Fibroblast of gingiva (primary cell): ENCODE measurements at places on chromosomes 3 and 15.
A peak's percentile ranks its signal among the peaks of the same experiment; 100 is the strongest.

DNA sequence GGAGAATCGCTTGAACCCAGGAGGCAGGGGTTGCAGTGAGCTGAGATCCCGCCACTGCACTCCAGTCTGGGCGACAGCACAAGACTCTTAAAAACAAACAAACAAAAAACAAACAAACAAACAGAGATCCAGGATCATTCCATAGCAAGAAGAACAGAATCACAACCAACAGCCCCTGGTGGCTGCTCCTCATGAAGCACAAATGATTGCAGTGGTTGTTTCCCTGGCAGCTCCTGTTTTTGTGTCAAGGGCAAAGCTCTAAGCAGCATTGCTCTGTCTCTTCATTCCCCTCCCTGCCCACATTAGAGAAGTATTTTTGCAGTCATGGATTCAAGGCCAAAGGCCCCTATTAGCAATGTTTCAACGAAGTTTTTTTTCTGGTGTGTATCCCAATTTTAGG, 25.8 kb upstream of the BLM start:
- no peak for DNase-seq

- no peak for DNase-seq
These were observed 21.6 kb downstream of the RLBP1 start for GRCh38 chr15:89199746-89200145.

GRCh38 chr3:79769229-79769628, 1.4 kb upstream of the ROBO1 start:
- no peak for DNase-seq

DNA sequence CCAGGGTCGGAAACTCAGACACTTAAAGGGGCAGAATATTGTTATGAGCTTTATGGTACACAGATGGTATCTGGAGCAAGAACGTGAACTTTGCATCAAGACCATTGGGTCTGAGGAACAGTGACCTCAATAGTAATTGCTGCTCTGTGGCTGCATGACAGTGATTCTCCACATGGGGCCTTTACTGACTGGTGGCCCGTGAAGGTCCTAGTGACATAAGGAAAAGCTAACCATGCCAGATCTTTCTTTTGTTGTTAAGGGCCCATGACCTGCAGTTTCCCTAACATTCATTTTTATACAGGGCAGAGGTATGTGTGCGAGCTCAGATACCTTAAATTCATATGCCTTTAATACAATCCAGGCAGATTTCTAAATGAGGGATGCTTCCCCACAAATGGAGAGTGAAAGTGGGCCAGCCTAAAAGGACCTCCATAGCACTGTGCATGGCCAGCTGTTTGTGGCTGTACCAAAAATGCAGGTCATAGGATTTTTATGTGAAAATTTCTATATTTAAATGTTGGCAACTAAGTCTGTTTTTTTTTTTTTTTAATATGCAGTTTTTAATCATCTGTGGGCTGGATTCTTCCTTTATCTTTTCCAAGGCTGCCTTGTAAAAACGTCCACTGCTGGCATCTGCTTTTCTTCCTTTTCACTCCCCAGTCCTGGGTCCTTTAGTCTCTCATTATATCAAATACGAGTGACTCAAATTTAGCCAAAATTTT, 188.0 kb upstream of the IL12A start:
- no peak for DNase-seq

DNA sequence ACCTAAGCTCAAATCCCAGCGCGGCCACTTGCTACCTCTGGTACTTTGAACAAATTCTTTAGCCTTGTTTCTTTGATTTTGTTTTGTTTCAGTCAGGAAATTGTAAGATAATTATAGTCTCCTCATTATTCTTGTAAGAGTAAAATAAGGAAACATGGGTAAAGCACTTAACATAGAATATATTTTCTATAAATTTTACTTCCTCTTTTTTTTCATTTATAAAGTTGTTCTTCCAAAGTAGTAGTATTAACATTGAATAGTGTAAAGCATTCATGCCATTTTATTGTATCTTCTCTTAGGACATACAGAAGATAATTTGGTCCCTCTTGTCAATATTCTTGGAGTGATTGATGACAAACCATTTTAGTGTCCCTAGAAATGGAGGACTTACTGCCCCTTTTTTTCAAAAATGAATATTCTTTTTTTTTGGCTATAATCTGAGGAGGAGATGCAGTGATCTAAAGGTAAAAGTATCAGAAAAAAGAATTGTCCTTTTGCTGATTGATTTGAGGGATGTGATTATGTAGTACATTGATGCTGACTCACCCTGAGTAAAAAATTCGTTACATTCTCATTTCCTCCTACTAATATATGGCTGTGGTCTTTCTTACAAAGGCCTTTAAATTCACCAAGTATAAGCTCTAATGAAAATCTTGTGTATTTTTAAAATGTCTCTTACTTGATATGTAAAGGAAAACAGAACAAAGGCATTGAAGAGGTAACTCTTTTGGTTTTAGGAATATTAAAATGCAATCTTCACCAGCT, 51.0 kb downstream of the ALCAM start:
- DNase-seq: no peak

- DNase-seq: no peak
These were observed 6.7 kb upstream of the CCR1 start for GRCh38 chr3:46214751-46215352.

GRCh38 chr3:55516392-55517030, 29.4 kb upstream of the WNT5A start:
- DNase-seq: no peak

DNA sequence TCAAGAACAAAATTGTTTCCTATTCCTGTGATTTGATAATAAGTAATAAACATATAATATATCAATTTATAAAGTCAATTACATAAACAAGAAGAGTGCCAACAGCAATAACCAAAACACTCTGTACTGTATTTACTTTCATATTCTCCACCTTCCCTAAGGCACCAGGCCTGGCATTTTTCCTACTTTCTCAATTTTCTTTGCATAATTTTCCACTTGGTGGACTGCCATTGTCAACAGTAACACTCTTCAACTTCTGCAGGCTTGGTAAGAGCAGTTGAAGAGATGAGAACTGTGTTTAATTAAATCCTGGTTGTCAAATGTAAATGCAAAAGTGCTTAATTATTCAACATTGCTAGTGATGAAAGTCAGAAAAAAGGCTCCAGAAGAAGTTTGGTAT, 229.8 kb upstream of the PLSCR5 start:
- peak; percentile 80 for DNase-seq

- no peak for DNase-seq
These were observed 28.4 kb upstream of the PARL start for GRCh38 chr3:183912895-183913579.

GRCh38 chr3:183811638-183812037, 13.7 kb downstream of the MAP6D1 start:
- DNase-seq: no peak

- DNase-seq: no peak
These were observed 17.9 kb downstream of the EPHB3 start for GRCh38 chr3:184579513-184579912.

DNA sequence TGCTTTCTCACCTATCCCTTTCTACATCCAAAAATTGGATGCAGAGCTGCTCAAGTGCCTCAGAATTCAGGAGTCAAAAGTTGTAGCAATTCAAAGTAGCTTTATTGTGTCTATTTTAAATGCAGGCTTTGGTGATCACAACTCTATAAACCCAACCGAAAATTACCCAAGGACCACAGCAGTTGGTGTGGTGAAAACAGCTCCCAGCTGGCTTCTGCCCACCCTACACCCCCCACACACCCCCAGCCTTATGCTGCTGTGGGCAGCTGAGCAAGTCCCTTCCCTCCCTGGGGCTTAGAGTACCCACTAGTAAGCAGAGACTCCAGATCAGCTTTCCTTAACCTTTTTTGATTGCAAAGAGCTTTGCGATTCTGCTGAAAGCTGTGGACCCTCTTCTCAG, 5.8 kb upstream of the HES1 start:
- DNase-seq: no peak

- no peak for DNase-seq
These were observed at the start of gene CFAP92 for GRCh38 chr3:128993461-128994172. CFAP92 (minus strand) TSS chr3:128994076; CDS start chr3:128993304, 772 bp downstream.

DNA sequence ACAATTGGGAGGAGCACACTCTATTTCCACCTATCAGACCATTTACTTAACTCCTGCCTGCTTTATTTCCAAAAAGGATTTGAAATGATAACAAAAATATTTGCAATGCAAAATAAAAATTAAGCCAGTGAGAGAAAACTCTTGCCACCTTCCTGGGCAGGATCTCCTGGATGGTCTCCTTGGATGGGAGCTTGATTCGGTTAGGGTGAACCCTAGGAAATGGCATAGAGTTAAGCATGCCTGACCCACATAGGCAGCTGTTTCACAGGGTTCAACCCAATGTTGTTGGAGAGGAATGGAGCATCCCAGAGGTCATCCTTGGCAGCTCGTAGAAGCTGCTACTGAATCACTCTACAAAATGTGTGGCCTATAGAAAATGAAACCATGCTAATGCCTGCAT, 83.8 kb downstream of the TGFBR2 start:
- DNase-seq: no peak

DNA sequence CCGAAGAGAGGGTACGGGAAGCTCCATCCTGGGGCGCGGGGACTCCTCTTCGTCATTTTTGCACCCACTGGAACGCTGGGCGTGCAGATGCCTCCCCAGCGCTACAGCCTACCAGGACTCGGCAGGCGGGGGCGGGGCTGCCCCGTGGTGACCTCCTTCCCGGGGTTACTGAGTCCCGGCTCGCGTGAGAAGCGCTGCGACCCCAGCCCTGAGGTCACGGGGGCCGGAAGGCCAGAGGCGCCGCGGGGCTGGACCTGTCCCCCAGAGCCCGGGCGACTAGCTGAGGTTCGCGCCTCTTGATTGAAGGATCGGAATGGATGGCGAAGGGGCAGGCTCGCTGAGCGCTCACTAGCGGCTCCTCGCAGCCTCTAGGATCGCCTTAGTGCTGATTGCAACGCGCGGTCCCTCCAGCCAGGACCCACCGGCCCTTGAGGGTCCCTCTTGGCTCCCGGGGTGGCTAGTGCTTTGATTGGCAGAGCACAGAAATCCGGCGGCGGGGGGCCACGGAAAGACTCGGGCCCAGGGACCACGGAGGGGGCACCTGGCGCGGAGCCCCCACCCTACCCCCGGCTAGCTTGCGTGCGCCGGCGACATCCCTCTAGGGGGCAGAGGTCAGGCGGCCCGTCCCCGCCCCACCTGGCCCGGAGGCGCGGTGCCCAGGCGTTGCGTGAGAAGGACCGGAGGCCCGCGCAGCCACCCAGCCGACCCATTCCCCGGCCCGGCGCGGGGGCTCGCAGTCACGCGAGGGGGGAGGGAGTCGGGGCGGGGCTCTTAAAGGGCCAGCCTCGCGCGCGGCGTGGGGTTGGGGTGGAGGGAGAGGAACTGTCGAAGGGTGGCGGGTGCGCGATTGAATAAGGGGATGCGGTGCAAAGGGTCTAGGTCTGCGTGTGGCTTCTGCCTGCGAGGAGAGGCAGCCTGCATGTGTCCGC, 781 bp upstream of the CYP1A1 start:
- no peak for DNase-seq

DNA sequence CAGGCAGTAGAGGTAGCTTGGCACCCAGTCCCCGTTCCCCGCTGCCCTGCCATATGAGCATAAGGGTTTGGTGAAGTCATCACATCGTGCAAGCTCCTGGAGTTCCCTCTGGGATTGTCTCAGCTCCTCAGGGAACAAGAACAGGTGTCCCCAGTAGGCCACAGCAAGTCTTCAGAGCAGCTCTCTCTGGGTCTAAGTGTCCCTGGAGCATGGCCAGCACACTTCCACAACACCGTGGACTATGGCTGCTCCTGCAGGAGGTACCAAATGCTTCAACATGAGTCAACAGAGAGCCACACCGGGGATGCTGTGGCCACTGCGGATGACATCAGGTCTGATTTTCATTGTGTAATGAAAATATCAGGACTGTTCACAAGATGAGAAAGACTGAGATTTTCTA, 23.1 kb downstream of the ABHD6 start:
- no peak for DNase-seq

DNA sequence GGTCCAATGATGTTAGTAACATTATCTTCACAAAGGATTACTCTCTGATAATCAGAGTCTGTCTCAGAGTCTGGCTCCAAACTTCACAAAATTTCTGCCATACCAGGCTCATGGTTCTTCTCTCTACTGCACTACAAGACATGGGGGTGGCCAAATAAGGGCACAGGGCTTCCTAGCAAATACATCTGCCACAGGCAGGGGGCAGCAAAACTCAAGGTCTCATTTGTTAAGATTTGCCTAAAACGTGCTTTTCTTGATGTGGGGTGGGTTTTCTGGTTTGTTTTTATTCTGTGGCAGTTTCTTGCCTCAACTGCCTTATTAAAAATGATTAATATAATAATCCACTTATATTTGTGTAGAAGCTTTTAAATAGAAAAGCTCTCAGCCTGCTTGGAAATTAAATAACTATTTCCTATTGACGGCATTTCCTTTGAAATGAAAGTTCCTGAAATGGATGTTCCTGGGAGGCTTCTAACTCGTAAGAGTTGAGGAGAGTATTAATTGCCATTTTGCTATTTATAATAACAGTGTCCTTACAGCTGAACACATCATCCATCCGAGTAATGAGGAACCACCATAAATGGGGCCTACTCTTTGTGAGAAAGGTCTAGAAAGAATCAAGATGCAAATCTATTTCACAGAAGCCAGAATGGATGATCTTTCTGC, 53.8 kb downstream of the SST start:
- peak; percentile 52 for DNase-seq

- no peak for DNase-seq
These were observed 3.4 kb downstream of the GAP43 start for GRCh38 chr3:115626721-115627120.

GRCh38 chr3:196471551-196471950, 32.0 kb downstream of the RNF168 start:
- DNase-seq: no peak

- no peak for DNase-seq
These were observed 5.4 kb upstream of the CYP1A1 start for GRCh38 chr15:74730619-74731316.

GRCh38 chr15:70308011-70308734, 210.5 kb upstream of the TLE3 start:
- no peak for DNase-seq

- no peak for DNase-seq
These were observed 297.0 kb upstream of the EPHA3 start for GRCh38 chr3:88810455-88810854.

- DNase-seq: no peak
These were observed 765.8 kb upstream of the ARRDC4 start for GRCh38 chr15:97194750-97195149.

DNA sequence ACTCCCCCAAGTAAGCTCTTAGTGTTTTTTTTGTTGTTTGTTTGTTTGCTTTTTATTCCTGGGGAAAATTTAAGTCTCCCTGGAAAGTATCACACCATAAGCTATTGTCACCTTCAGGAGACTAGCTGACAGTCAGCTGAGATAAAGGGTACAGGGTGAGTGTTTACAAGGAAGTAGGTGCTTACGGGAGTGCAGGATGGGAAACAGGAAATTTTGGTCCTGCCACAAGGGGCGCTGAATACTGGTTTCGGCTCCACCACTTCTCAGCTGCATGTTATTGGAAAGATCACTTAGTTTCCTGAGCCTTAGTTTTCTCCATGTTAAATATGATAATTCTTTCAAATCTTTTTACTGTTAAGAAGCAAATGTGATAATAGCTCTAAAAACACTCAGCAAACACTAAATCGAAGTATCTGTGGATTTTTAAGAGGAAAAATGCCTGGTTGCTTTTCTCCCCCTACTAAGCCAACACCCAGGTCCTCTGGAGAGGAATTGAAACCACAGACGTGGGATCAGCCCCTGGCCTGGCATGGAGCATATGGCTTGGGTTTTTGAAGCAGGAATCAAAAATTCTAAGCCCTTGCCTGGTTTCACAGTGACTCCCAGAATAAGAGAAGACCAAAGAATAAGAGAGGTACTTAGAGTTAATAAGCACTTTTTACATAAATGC, 90.7 kb downstream of the SCN11A start:
- peak; percentile 39 for DNase-seq
